Activated CD4-positive, alpha-beta memory T cell treated with anti-CD3 and anti-CD28 coated beads, Interleukin-2, amount 10 ng/mL, durations not matched to agents 7 days and 5 days (primary cell): ENCODE measurements at places on chromosomes 6 and 20. TPM values are rescaled to one million over a fixed set of nuclear protein-coding genes. Genes with fewer than 3 reads are reported as not detected.

- no peak overlapping the region for H3K27ac ChIP-seq
- no peak overlapping the region for H3K4me3 ChIP-seq
- no peak for DNase-seq
- peaks cover 24% of the 10 kb centered on the region for H3K36me3 ChIP-seq
- H3K4me1 ChIP-seq: peaks cover 37% of the 10 kb centered on the region
Observed at GRCh38 chr20:58398254-58398653, 9.2 kb downstream of the VAPB start.

DNA sequence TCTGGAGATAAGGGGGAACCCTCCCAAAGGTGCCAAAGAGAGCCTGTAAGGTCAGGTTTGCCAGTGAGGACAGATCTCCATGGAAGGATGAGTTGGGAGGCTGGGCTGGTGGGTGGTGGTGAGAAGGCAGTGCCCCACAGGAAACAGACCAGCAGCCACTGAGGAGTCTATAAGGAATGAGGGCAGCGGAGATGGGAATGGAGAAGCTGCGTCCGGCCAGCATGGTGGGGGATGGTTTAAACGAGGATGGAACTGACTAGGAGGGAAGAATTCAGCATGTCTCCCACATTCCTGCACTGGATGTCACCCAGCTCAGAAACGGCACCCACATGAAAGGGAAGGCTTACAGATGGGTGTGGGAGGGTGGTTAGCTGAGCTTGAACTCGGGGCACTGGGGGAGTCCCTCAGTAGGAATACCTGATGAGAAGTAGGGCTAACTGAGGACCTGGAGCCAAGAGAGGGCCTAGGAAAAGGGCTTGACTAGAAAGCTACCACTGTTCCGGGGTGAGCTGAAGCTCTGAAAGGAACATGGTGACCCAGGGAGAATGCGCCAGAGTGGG lies 53.2 kb downstream of the FOXA2 start:
- DNase-seq: no peak
- H3K27ac ChIP-seq: no peak overlapping the region
- no peaks in the 10 kb centered on the region for H3K27me3 ChIP-seq
- no peaks in the 10 kb centered on the region for H3K36me3 ChIP-seq
- no peak overlapping the region for H3K4me3 ChIP-seq

- no peak overlapping the region for H3K4me3 ChIP-seq
- no peaks in the 10 kb centered on the region for H3K4me1 ChIP-seq
- H3K36me3 ChIP-seq: no peaks in the 10 kb centered on the region
- DNase-seq: no peak
Observed at GRCh38 chr6:79574630-79575225, 37.5 kb upstream of the LCA5 start.

GRCh38 chr6:150813319-150813992 lies 52.0 kb upstream of the MTHFD1L start:
- H3K36me3 ChIP-seq: no peaks in the 10 kb centered on the region
- H3K4me3 ChIP-seq: no peak overlapping the region
- H3K27me3 ChIP-seq: peaks cover 6% of the 10 kb centered on the region
- peak; percentile 21 for DNase-seq
- H3K4me1 ChIP-seq: peaks cover 23% of the 10 kb centered on the region

- H3K36me3 ChIP-seq: no peaks in the 10 kb centered on the region
- H3K4me1 ChIP-seq: no peaks in the 10 kb centered on the region
- H3K27ac ChIP-seq: no peak overlapping the region
- no peak overlapping the region for H3K4me3 ChIP-seq
- H3K27me3 ChIP-seq: no peaks in the 10 kb centered on the region
- DNase-seq: no peak
Observed at GRCh38 chr6:113018351-113019151, 671.4 kb downstream of the RFPL4B start.

GRCh38 chr20:41131594-41132387 lies 5.6 kb upstream of the PLCG1 start:
- H3K36me3 ChIP-seq: peaks cover 11% of the 10 kb centered on the region
- no peak for DNase-seq
- no peak overlapping the region for H3K4me3 ChIP-seq
- H3K27ac ChIP-seq: no peak overlapping the region
- H3K27me3 ChIP-seq: no peaks in the 10 kb centered on the region

GRCh38 chr20:24695529-24696225 lies 226.2 kb downstream of the SYNDIG1 start:
- no peaks in the 10 kb centered on the region for H3K27me3 ChIP-seq
- H3K4me1 ChIP-seq: no peaks in the 10 kb centered on the region
- peak; percentile 13 for DNase-seq

GRCh38 chr6:135990855-135991464 lies 139.5 kb downstream of the PDE7B start:
- no peak overlapping the region for H3K27ac ChIP-seq
- H3K4me3 ChIP-seq: no peak overlapping the region
- no peak for DNase-seq
- H3K4me1 ChIP-seq: no peaks in the 10 kb centered on the region
- H3K27me3 ChIP-seq: no peaks in the 10 kb centered on the region
- H3K36me3 ChIP-seq: no peaks in the 10 kb centered on the region

The POPDC3 gene
- not detected for total RNA-seq

The HEY2 gene
- total RNA-seq: not detected

The COL20A1 gene
- total RNA-seq: not detected

The HLA-DRA gene
- total RNA-seq: 203 TPM

The MYH7B gene
- total RNA-seq: 0.15 TPM

The PLCB4 gene
- not detected for total RNA-seq
